Activated CD8-positive, alpha-beta T cell treated with anti-CD3 and anti-CD28 coated beads for 36 hours (primary cell): ENCODE measurements at places on chromosomes 4 and X.
A peak's percentile ranks its signal among the peaks of the same experiment; 100 is the strongest.

DNA sequence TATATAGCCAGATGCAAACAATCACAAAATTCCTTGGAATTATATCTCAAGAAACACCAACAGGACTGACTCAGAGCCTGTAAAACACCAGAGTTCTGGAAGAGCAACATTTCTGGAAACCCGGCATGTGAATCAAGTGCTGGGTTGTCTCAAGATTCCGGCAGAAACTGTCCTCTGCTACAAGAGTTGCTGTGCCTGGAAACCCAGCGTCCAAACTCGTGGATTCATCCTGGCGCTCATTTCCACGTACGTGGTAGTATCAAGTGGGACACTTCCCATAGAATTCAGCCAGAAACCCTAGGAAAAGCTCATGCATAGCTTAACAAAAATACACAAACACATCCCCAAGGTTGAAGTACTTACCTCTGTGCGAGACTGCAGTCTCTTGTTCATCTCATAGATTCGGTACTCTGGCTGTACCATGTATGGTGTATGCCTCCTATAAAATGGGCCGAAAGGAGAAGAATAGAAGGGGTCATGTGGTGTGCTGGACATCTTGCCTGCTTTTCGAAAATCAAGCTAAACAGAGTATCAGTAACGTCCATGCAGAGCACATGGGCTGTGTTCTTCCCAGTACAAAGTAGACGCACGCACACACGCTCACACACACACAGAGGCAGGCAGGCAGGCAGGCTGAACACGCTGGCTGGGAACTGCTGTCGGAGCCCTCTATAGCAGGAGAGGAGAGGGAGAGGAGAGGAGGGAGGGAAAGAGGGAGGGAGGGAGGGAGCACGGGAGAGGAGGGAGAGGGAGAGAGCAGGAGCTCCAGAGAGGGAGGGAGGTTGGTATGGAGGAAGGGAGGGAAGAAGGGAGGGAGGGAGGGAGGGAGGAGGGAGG, at the start of gene LDB2:
Gene LDB2, minus strand, starts transcription at position 655 of the 837 bp plus-strand sequence.
- H3K4me1 ChIP-seq, result peaks cover 11% of the 10 kb centered on the region
- DNase-seq, result no peak
- peaks cover 10% of the 10 kb centered on the region for H3K27me3 ChIP-seq
- H3K27ac ChIP-seq, result no peak within 1 kb of the TSS
- H3K36me3 ChIP-seq, result no peaks in the 10 kb centered on the region

GRCh38 chr4:185534866-185535611, at the start of gene PDLIM3:
Gene PDLIM3, minus strand, starts transcription at chr4:185535507. Its CDS starts 73 bp downstream, at chr4:185535434.
- H3K27me3 ChIP-seq, result peaks cover 35% of the 10 kb centered on the region
- H3K36me3 ChIP-seq, result no peaks in the 10 kb centered on the region
- no peak within 1 kb of the TSS for H3K27ac ChIP-seq
- peak; percentile 12 for DNase-seq

- DNase-seq, result no peak
- no peak overlapping the region for H3K4me3 ChIP-seq
- no peak overlapping the region for H3K27ac ChIP-seq
- H3K27me3 ChIP-seq, result no peaks in the 10 kb centered on the region
Measured at GRCh38 chr4:109733728-109734127, 3.9 kb upstream of the PLA2G12A start.

DNA sequence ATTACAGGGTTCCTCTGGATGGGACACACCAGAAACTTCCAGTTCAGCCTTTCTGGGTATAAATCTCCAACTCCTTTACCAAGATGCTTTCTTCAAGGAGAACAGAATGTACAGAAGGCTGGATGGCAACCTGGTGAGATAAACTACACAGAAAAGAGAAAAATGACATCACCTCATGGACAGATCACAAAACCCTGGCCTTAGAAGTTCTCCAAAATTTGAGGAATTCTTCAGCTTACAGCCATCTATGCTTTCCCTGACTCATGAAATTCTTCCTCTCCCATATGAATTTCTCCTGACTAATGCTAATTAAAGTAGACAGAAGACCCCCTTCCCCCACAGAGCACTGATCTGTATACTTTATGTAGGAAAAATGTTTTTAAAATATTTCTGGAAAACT, 345.4 kb downstream of the STIM2 start:
- no peak for DNase-seq
- no peaks in the 10 kb centered on the region for H3K4me1 ChIP-seq
- H3K27ac ChIP-seq, result no peak overlapping the region
- H3K36me3 ChIP-seq, result no peaks in the 10 kb centered on the region
- no peak overlapping the region for H3K4me3 ChIP-seq

DNA sequence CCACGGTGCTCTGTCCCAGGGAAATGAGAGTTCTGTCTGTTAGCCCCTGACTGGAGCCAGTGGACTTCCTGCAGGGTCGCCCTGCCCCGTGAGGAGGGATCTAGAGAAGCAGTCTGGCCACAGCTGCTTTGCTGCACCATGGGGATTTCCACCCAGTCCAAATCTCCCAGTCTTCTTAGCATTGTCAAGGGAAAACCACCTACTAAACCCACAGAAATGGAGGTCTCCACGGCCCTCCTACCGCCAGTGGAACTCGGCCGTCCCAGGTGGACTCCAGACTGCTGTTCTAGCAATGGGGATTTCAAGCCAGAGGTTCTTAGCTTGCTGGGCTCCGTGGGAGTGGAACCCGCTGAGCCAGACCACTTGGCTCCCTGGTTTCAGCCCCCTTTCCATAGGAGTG, 133.3 kb upstream of the PCDH7 start:
- H3K4me1 ChIP-seq, result no peaks in the 10 kb centered on the region
- H3K27me3 ChIP-seq, result no peaks in the 10 kb centered on the region
- no peak overlapping the region for H3K4me3 ChIP-seq
- H3K36me3 ChIP-seq, result no peaks in the 10 kb centered on the region
